ENCODE measurements at places on chromosomes 11 and 22. TPM values are rescaled to one million over a fixed set of nuclear protein-coding genes. Genes with fewer than 3 reads are reported as not detected.

Gene MS4A15
- not detected for total RNA-seq

Gene CD248
- total RNA-seq, result 16.1 TPM

Gene PCNX3
- total RNA-seq, result 40.1 TPM

Gene BATF2
- not detected for total RNA-seq

Gene OR51I1
- not detected for total RNA-seq

Gene EML3
- total RNA-seq, result 61.0 TPM

Gene CD3G
- total RNA-seq, result 0.59 TPM

Gene PHOX2A
- total RNA-seq, result not detected

Gene CTSF
- 97.0 TPM for total RNA-seq

Gene WBP2NL
- total RNA-seq, result 2.0 TPM

Gene SAA4
- total RNA-seq, result 0.84 TPM

Gene P2RX3
- total RNA-seq, result not detected

Gene GSTT4
- total RNA-seq, result not detected

Gene FERMT3
- total RNA-seq, result 10.1 TPM

Gene MS4A3
- total RNA-seq, result not detected

Gene USP2
- 15.0 TPM for total RNA-seq

Gene DAGLA
- 1.1 TPM for total RNA-seq

Gene CCDC34
- 3.2 TPM for total RNA-seq

Gene ARHGAP20
- total RNA-seq, result 2.0 TPM

Gene NTM
- total RNA-seq, result 4.8 TPM

Gene TSGA10IP
- total RNA-seq, result not detected

Gene TNNI2
- 10.7 TPM for total RNA-seq

Gene MMP13
- total RNA-seq, result not detected

Gene CLCF1
- 2.8 TPM for total RNA-seq

Gene MUC15
- total RNA-seq, result 64.2 TPM

Gene STARD10
- total RNA-seq, result 90.3 TPM

Gene DTX4
- 6.4 TPM for total RNA-seq

Gene FAM118B
- 7.6 TPM for total RNA-seq

Gene EFCAB6
- 0.44 TPM for total RNA-seq

Gene LRRC56
- 1.6 TPM for total RNA-seq

Gene UBE4A
- total RNA-seq, result 45.5 TPM

Gene SLC25A18
- 2.3 TPM for total RNA-seq
